ENCODE measurements at places on chromosomes 6 and 20. TPM values are rescaled to one million over a fixed set of nuclear protein-coding genes. Genes with fewer than 3 reads are reported as not detected.

Gene TMEM74B
- total RNA-seq = 1.2 TPM

Gene SSR1
- 64.7 TPM for total RNA-seq

Gene ECT2L
- total RNA-seq = not detected

Gene DEFB116
- total RNA-seq = not detected

Gene PTK7
- total RNA-seq = 84.6 TPM

Gene RBM24
- total RNA-seq = 5.4 TPM

Gene RPS21
- total RNA-seq = 2,187 TPM

Gene FNDC11
- 1.7 TPM for total RNA-seq

Gene AKAP12
- 430 TPM for total RNA-seq

DNA sequence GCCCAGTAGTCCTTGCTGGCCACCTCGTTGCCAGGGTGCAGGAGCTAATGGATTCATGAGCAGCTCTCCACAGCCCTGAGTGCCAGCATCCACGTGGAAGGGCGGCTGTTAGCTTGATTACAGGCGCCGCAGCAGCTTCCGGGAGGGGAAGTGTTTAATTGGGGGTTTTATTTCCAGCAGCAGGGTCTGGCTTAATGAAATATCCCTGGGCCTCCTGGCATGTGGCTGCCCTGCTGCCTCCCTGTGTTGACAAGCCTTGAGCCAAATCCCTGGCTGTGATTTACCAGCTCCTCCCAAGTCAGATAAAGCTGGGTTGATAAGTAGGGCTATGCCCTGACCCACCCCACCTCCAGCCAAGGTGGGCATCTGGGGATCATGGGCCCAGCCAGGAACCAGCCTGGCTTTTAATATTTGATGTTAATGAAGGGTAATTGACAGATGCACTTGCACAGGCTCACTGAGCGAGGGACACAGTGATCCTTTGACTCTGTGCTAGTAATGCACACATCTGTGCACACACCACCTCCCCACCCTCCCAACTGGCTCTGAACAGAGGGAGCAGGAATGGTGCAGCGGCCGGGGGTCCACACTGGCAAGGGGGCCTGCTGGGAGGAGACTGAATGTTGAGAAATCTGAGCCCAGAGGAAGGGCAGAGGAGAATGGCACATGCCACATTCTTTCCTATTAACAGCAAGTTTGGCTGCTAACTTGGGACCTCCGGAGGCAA, 13.6 kb downstream of the GLP1R start:
- DNase-seq = no peak

DNA sequence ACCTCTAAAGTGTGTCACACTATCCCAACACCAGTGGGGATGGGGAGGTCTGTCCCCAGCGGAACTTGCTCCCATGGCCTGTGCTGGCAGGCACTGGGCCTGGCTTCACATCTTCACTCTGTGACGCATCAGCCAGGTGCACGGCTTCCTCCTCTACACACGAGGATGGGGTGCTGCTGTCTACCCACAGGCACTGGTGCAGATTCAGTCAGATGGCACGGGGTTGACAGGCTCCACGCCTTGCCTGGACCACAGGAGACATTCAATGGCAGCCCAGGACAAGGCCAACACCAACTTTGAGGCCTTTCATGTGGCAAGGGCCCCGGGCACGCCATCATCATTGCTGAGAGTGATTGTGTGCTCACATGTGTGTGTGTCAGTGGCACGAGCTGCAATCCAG, 92.4 kb downstream of the TMEM242 start:
- DNase-seq = no peak

DNA sequence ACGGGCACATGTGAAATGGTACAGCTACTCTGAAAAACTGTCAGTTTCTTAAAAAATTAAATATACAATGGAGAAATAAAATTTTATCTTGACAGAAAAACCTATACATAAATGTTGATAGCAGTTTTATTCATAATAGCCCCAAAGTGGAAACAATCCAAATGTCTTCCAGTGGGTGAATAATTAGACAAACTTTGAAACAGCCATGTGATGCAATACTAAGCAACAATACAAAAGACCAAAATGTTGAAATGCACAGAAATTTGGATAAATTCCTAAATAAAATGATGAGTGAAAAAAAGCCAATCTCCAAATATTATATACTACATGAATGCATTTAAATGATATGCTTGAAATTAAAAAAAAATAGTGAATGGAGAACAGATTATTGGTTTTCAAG, 523.1 kb downstream of the HTR1B start:
- no peak for DNase-seq

GRCh38 chr6:168545428-168545827, 104.4 kb downstream of the SMOC2 start:
- no peak for DNase-seq

- no peak for DNase-seq
Observed at GRCh38 chr6:89239338-89239737, 22.2 kb upstream of the GABRR1 start.

GRCh38 chr6:67064323-67064722, 1357.3 kb upstream of the EYS start:
- no peak for DNase-seq

DNA sequence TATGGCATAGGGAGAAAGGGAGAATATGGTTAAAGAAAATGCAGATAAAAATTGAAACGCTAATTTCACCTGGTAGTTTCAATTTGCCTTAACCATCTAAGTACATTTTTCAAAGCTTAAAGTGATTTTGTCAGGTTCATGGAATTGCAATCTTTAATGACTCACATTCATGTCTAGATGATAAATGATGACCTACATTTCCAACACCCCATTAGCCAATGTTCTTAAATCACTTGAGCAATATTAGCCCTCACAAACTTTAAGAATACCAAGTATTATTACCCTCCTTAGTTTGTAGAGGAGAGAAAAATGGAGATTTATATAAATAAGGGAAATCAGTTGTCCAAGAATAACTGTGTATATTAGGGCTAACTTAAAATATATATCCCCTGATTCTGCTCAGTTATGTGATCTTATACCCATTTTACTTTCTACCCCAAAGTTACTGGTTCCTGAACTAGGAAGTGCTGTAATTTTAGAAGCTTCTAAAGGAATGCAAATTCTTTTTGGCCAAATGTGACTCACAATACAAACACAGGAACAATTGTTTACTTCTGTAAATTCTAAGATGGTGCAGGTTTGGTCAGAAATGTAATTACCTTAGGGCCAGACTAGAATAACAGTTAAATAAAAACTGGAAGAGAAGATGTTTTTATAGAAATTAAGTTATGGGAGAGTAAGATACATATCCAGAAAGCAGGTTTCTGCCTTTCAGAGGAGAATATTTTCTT, 34.5 kb downstream of the TPBG start:
- no peak for DNase-seq

DNA sequence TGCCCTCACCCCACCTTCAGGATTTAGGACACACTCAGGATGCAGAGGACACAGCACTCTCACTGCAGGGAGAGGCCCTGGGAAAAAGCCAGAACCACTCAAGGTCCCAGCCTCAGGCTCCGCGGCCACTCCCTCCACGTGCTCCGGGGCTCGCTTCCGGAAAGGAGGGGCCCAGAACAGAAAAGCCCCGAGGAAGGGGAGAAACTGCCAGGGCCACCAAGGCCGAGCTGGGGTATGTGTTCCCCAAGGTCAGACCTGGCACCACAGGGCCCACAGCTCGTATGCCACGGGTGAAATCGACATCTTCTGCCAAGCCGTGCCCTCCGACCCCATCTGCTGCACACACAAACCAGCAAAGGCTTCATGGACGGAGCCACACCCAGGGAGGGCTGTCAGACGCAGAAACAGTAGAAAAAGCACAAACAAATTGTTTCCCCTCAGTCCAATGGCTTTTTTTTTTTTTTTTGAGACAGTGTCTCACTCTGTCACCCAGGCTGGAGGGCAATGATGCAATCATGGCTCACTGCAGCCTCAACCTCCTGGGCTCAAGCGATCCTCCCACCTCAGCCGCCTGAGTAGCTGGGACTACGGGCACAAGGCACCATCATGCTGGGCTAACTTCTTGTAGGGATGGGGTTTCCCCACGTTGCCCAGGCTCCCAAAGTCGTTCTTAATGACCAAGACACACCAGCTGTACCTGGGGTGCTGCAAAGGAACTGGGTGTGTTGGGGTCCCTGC, 33.4 kb downstream of the SLC2A4RG start:
- DNase-seq = peak; percentile 1

- no peak for DNase-seq
Observed at GRCh38 chr20:57713951-57714350, 4.1 kb upstream of the PMEPA1 start.

DNA sequence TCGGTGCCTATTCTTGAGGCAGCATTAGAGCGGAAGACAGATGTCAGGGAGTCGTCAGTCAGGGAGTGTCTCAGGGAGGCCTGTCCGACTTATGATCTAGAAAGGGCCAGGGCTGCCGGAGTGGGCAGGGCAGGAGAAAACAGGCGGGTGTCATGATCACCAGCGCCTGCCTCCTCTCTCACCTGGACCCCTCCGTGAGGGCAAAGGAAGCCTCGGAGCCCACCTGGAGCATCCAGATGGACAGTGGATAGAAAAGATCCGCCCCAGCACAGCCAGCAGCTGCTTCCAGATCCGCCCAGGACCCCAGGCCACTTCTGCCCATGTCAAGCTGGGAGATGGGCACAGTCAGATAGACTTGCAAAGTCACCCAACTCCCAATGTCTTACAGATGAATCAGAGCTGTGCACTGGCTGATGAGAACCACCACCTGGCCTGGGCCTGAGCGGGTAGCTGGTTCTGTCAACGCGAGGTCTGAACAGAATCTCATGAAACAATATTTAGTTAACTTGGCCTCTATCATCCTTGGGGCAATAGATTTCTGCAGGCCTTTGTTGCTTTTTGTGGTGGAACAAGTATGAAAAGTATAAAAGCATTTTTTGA, 22.2 kb downstream of the PSMG4 start:
- DNase-seq = no peak

DNA sequence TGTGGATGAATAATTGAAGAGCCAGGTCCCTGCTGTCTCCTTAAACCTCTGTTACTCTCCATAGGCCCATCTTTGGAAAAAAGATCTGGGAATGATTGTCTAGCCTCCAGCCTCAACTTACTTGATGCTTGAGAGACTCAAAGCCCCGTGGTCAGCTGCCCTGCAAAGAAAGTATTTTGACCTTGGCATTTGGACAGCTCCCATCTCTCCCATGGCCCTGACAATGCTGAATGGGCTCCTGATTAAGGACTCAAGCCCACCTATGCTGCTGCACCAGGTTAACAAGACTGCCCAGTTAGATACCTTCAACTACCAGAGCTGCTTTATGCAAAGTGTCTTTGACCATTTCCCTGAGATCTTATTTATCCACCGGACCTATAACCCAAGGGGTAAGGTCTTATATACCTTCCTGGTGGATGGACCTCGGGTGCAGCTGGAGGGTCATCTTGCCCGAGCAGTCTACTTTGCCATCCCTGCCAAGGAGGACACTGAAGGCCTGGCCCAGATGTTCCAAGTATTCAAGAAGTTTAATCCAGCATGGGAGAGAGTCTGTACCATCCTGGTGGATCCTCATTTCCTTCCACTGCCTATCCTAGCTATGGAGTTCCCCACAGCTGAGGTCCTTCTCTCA, 1.6 kb downstream of the ZSWIM1 start:
- no peak for DNase-seq

DNA sequence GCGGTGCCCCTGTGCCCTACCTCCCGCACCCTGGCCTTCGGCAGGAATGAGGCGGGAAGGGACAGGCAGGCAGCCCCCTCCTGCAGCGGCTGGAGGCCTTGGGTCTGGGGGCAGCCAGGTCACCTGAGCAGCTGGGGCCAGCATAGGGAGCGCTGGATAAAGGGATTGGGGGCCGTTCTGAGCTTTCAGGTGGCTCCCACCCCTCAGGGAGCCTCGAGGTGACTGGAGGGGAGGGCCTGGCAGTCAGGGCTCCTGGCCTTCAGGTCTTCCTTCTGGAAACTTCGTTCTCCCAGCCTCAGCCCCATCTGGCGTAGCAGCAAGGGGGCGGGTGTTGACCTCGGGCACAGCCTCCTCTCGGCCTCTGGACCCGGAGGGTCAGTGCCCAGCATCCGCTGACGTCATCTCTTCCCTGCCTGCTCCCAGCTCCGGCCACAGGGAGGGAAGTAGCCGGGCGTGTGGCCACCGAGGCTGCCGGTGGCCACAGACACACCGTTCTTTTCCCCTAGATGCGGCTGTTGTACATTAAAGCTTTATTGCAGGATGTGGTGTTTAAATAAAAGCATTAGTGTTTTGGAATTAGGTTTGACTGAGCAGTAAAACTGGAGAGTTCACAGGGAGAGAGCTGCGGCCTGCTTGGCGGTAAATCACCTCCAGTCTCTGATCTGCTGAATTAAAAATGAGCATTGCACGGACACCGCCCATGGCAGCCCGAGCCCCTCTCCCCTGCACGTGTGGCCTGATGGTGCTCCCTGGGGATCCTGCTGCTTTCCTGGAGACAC, 80.0 kb upstream of the GATA5 start:
- no peak for DNase-seq

DNA sequence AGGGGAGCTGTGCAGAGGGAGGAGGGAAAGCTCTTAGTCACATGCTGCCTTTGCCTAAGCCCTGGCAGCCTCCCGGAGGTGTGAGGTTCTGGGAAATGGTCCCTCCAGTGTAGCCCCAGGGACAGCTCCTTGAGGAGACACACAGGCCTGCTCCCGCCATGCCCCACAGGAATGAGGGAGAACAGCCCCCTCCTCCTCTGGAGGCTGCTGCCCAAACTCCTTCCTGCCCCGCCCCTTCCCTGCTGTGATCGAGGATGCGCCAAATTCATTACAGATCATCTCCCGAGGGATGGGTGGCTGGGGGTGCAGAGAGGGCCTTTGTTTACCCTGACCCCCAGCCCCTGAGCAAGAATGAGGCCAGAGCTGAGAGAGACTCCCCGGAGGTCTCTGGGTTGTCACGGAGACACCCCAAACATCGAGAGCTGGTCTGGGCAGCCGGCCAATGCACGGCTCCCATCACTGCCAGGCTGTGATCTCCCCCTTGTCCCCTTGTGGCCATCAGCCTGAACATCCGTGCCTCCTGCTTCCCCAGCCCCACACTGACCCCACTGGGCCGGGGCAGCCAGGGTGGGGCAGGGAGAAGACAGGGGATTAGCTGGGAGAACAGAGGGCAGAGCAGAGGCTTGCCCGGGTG, 8.4 kb downstream of the CYP21A2 start:
- no peak for DNase-seq

DNA sequence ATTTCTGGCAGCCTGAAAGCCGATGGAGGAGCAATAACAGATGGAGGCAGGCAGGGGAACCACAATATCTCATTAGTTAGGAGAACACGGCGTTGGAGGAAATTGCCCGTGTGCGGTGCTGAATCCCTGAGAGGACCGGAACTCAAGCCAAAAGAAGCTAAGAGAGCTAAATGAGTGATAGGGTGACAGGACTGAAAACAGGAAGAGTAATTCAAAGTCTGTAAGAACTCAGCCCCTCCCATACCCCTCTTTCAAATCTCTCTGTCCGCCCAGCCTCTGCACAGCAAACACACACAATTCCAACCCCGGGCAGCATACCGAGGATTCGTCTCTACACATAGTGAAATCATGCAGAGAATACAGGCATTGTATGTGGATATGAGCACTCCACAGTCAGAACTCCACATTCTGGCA, 2.6 kb upstream of the IPCEF1 start:
- no peak for DNase-seq

- DNase-seq = no peak
Observed at GRCh38 chr20:271069-271468, 13.5 kb downstream of the DEFB132 start.

GRCh38 chr6:95548188-95548786, 29.0 kb upstream of the MANEA start:
- no peak for DNase-seq
